ENCODE measurements at places on chromosomes 1 and 21.

DNA sequence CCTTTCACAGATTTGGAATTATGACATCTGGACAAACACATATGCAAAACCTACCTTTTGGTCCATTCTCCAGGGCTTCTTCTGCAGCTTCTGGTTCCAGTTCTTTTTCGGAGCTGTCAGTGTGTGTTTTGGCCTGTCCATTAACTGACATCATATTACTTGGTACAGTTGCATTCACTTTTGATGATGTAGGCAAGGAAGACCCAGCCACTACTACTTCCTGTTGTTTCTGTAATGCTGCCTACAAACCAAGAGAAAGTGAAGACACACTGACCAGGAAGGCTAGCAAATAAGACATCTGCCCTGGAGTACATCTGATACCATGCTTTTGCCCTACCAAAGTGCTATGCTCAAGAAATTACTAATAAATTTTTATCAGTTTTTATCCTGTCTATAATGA, 31.9 kb downstream of the ACBD3 start:
- DNase-seq: no peak

- DNase-seq: no peak
These were observed 18.3 kb downstream of the KAZN start for GRCh38 chr1:14616632-14617396.

DNA sequence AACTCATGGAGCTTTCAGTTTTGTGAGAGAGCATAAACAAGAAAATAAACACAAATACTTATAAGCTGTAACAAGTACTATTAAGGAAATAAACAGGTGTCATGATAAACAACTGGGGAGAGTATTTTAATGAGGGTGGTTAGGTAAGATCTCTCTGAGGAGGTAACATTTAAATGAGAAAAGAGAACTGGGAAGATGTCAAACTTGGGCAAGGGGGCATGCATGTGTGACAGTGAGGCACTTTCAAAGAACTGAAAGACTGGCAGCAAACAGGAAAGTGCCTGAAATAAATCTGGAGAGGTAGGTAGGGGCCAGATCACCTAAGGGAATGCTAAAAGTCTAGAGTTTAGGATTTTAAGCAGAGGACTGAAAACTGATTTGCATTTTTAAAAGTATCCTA, 37.8 kb downstream of the NSL1 start:
- DNase-seq: no peak

DNA sequence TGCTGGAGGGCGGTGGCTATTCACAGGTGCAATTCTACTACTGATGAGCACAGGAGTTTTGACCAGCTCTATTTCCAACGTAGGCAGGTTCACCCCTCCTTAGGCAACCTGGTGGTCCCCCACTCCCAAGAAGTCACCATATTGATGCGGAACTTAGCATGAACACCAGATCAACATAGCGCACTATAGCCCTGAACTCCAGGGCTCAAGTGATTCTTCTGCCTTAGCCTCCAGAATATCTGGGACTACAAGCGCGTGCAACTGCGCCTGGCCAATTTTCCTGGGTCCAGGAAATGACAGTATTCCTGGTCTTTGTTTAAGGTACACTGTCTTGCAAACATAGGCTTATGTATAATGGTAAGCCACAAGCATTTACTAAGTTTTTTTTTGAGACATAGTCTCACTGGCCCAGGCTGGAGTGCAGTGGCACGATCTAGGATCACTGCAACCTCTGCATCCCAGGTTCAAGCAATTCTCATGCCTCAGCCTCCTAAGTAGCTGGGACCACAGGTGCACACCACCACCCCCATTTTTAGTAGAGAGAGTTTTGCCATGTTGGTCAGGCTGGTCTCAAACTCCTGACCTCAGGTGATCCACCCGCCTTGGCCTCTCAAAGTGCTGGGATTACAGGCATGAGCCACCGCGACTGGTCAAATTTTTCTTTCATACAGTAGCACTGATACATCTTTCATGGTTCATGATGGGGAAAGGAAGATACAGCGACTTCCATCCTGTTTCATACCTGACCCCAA, 12.6 kb downstream of the MCL1 start:
- no peak for DNase-seq

DNA sequence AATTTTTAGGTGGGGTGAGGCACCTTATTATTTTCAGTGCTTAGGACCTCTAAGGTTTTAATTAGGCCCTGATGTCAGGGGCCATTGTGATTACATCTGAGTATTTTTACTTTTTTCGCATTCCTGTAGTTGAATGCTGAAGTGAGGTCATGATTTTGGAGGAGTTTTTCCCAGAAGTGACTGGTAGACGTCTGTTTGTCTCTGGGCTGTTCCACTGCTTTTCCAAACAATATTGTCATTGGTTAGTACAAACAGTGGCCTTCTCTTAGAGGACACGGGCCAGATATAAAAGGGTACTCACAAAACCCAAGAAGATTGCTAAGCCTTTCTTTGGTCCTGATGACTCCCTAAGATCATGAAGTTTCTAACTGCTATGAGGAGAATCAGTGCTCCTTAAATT, 7.6 kb upstream of the RASAL2 start:
- no peak for DNase-seq

DNA sequence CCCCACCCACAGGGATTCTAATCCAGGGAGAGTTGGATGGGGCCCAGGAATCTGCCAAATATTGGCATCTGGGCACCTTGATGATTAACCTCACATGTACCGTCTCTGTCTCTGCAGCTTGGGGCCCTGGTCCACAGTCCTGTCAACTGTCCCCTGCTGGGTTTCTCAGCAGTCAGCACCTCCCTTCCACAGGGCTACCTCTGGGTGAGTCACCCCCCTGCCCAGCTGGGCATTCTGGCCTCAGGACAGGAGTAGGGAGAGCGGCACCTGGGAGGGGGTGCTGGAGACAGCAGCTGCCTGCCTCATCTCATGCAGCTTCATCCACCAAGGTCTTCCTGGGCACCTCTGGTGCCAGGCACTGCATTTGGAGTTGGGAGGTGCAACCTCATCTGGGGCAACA, 100.6 kb upstream of the ACTL8 start:
- DNase-seq: no peak

DNA sequence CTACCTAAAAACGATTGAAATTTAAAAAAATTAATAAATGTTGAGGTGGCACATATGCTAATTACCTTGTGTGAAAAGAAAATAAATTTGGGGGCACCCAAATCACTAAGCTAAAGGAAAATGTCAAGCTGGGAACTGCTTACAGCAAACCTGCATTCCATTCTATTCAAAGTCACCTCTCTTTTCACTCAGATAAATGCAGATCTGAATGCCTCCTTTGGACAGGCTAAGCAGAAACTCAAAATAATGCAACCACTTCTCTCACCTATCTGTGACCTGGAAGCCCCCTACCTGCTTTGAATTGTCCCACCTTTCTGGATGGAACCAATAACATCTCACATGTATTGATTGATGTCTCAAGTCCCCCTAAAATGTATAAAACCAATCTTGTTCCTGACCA, 628.7 kb downstream of the AMY1C start:
- DNase-seq: no peak

GRCh38 chr21:42350927-42351426, at the start of gene TFF2:
TSS of gene TFF2 (minus strand) at chr21:42350994. CDS start at chr21:42350957, 37 bp downstream.
- DNase-seq: no peak

GRCh38 chr1:207831517-207832327, 79.2 kb downstream of the CD34 start:
- DNase-seq: peak; percentile 76

DNA sequence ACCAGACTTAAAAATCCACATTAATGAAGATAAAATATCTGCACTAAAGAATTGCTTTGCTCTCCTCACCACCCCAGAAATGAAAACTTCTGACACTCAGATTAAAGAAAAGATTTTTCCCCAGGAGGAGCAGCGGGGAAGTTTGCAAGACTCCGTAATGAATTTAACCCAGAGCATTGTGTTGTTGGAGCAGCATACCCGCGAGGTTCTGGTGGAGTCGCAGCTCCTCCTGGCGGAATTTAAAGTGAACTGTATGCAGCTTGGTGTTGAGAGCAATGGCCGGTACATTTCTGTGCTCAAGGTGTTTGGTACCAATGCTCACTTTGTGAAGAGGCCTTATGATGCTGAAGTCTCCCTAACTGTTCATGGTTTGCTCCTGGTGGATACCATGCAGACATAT, 46.4 kb downstream of the VPS13D start:
- no peak for DNase-seq

GRCh38 chr1:78297836-78298235, 192.9 kb upstream of the PTGFR start:
- no peak for DNase-seq

DNA sequence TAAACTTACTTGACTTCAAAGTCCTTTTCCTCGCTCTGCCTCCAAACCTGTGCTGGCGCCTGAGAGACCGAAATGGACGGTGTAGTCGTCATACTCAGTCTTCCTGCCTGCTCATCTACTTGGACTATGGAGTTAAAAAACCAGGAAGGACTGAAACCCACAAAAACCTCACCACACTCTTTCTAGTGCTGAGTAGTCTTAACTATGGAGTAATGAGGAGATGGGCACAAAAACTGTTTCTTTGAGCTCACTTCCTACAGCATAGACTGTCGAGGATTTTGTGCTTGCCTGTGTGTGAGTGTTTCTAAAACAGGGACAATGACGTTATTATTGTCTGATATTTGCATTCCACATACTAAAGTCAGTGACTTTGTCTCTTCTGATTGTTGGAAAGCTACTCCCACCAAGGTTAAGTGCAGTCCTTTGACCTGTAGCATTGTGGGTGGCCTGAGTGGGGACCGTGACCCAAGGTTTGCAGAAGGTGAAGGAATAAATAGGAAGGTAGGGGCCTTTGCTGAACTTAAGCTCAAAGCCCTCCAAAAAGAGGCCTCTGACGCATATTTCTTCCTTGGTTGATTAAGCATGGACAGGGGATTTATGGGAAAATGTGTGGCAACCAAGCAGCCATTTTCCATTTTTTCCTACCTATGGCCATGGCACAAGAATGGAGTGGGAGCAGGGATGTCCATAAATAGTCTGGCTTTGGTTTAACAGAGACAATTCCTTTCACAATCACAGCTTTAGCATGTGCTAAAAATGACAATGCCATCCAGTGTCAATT, 109.6 kb downstream of the ZBTB18 start:
- no peak for DNase-seq

DNA sequence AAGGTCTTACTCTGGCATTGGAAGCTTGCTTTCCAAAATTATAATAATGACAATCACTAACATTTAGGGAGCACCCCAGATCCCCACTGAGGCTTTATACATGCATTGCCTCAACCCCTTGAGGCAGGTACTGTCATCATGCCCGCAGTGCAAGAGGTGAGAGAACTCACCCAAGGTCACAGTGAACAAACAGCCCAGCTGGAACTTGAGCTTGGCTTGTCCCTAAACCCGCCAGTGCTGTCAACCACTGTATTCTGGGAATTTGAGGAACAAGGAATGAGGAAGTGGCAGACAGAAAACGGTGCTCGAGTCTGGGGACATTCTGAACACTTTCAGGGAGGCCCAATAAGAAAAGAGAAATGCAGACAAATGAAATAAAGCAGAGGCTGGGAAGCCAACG, 34.6 kb upstream of the TLR5 start:
- no peak for DNase-seq

DNA sequence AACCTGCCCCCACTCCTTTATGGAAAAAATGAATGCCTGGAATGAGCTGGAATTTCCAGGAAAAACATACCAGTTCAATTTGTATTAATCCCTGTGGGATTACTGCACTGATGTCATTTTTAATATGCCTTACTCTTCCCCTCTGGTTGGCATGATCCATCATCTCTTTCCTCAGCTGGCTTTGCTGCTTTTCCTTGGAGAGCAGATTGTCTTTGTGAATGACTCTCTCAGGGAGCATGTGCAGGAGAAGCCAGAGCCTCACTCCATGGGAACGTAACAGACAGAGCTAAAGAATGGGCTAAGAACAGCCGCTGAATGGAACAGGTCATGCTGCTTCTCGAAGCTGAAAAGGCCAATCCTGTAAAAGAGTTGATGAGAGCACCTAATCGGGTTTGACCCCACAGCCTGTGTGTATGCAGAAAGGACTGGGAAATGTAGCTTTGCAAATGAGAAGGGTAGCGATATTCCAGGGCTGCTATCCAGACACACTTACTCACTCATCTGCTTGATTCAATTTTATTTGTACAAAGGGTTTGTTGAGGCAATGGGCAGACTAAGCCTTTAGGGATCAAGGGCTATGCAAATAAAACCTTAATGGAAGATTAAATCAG, 20.7 kb downstream of the PHC2 start:
- no peak for DNase-seq

DNA sequence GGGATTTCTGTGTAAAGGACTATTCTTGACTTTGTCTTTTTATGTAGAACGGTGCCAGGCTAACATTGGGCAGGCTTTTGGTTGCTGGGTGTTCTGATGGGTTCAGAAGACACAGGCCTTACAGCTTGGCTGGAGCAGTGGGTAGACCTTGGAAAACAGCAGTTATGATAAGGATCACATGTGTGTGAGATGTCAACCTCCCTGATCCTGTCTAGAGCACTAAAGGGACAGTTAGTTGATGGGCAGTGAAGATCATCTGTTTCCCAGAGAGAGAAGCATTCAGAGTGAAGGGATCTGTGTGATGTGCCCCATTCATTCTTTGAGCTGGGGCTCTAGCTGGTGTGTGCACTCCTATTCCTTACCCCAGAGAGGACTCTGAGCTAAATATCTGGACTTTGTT, 88.0 kb downstream of the NOS1AP start:
- no peak for DNase-seq

DNA sequence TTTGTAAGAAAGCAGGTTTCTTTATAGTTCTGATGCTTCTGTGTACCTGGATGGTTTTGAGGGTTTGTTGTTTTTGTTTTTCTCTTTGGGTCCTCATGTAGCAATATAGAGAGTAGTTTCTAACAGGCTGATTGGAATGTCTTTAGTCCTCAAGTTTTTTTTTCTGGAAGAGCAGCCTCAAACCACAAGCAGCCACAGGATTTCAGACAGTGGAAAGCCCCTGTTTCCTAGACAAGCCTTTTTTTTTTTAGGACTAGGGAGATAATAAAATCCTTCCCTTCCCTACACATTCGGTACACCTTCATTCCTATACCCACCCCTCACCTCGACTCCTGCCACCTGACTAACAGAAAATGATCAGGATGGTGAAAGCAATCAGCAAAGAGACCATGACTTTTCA, 47.6 kb downstream of the ACP6 start:
- DNase-seq: no peak

All from suprapubic skin (tissue), 4 donors.